Left ventricle myocardium inferior (tissue), 1 donor: ENCODE measurements at places on chromosomes 6 and 20.

- no peak for DNase-seq
These were observed 73.2 kb downstream of the NCR2 start for GRCh38 chr6:41408576-41408975.

GRCh38 chr6:110266996-110267395 is 86.8 kb downstream of the CDC40 start:
- no peak for DNase-seq

DNA sequence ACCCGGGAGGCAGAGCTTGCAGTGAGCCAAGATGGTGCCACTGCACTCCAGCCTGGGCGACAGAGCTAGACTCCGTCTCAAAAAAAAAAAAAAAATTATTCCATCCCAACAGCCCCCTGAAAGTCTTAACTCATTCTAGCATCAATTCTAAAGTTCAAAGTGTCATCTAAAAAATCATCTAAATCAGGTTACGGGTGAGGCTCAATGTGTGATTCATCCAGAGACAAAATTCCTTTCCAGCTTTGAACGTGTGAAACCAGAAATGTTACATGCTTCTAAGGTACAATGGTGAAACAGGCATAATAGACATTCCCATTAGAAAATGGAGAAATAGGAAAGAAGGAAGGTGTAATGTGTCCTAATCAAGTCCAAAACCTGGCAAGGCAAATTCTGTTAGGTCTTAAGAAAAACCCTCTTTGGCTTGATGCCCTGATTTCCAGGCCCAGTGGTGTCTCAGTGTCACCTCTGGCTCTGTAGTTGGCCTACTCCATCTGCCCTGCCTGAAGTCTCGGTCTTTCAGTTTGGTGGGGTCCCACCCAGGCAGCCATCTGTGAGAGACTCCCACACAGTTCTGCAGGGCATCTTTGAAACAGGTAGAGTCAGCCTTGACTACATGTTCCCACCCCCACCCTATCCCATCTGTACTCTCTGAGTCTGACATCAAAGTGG is 43.5 kb downstream of the HFE start:
- DNase-seq: no peak

- no peak for DNase-seq
These were observed 154.5 kb downstream of the PKHD1 start for GRCh38 chr6:51932956-51933355.

DNA sequence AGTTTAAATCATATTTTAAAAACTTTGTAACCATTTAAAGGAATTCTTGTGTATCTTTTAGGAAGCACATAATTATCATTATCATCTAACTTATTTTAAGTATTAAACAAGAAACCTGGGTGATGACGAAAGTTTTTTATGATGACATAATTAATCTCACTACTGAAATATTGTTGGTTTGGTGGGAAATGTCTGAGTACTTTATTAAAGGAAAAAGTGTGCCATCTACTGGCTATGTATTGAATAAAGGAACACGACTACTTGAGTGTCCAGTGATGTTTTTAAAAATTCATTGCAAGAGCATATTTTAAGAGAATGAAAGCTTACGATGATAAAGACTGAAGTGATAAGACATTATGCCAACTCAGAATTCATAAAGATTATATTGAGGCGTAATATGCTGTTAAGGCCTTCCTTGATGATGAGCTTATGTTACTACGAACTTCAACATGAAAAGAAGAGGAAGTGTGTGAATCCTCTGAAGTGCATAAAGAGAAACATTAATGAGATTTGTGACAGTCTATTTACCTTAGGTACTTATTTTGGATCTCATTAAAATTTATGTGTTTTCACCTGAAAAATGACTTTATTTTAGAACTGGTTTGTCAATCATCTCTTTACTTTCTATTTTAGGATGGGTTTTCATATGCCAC is 12.0 kb upstream of the TRMT11 start:
- no peak for DNase-seq

- no peak for DNase-seq
These were observed 5.8 kb downstream of the TTK start for GRCh38 chr6:80010288-80010687.

GRCh38 chr6:167858086-167858591 is 31.4 kb downstream of the AFDN start:
- no peak for DNase-seq

DNA sequence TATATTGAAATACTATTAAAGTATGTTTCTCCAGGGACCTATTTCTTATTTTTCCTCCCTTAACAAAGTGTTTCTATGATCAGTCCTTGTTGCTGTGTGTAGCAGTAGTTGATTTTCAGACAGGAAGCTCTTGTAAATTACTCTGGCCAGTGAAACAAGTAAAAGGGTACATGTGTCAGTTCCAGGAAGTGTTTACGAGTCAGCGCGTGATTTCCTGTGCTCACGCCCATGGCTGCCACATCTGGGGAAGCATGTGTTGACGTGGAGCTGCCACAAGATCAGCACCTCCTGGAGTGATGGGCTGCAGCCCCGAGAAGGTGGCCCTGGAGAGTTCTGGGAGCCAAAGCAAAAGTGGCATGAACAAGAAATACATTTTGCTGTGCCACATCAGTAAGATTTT is 38.6 kb upstream of the GGTLC1 start:
- peak; percentile 54 for DNase-seq

- DNase-seq: no peak
These were observed 74.8 kb upstream of the SIRPA start for GRCh38 chr20:1820138-1821079.

GRCh38 chr6:127381384-127381783 is 38.0 kb upstream of the ECHDC1 start:
- no peak for DNase-seq
